ENCODE measurements at places on chromosomes 6 and 20. TPM values are rescaled to one million over a fixed set of nuclear protein-coding genes. Genes with fewer than 3 reads are reported as not detected.
A peak's percentile ranks its signal among the peaks of the same experiment; 100 is the strongest.

- peaks cover 3% of the 10 kb centered on the region for H3K27me3 ChIP-seq
- H3K4me1 ChIP-seq = no peaks in the 10 kb centered on the region
- no peak for DNase-seq
- no peak overlapping the region for H3K27ac ChIP-seq
These were observed 266.3 kb downstream of the ERMARD start for GRCh38 chr6:170017603-170018320.

The KHDRBS2 gene
- total RNA-seq = 19.7 TPM

DNA sequence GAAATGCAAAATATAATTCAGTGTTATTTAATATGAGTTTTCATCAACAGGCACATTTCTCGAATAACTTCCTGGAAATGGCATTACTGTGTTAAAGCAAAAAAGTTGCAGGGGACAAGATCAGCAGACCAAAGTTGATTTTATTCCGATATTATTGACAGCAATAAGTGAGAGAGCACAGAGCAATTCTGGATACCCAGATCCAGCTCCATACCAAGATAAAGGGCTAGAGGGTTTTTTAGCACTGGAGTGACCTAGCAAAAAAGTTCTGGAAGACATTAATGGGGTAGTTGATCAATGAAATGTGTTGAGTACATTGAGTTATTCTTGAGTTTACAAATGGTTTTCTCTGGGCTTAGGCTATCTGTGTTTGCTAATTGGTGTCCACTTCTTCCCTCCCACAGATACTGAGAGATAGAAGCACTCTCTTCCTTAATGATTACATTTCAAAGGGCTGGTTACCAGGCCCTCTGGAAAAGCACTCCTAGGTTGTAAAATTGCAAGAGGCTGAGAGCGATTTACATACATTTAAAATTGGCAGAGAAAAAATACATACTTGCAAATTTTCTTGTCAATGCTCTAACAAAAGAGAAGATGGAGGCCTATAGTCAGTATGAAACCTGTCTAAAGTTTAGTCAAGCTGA, 47.0 kb upstream of the MANEA start:
- no peak for DNase-seq
- no peak overlapping the region for H3K4me3 ChIP-seq
- no peaks in the 10 kb centered on the region for H3K27me3 ChIP-seq
- peaks cover 26% of the 10 kb centered on the region for H3K4me1 ChIP-seq
- peaks cover 1% of the 10 kb centered on the region for H3K36me3 ChIP-seq

The PXT1 gene
- total RNA-seq = not detected

DNA sequence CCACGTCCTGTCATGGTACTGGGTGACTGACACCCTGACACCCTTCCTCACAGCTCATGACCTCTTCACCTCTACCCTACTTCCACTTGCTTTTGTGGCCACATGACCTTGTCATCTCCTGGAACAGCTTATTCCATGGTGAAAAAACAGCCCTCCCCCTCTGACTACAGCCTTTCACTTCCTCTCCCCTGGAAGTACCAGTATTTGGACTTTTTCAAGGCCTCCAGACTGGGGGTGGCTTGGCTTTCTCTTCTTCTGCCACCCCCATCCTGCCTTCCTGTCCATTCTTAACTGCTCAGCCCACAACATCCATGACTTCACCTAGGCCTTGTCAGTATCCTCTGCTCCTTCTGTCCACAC, 168.4 kb downstream of the CARMIL1 start:
- H3K4me3 ChIP-seq = no peak overlapping the region
- H3K27me3 ChIP-seq = peaks cover 2% of the 10 kb centered on the region
- no peaks in the 10 kb centered on the region for H3K36me3 ChIP-seq
- DNase-seq = no peak
- no peak overlapping the region for H3K27ac ChIP-seq
- peaks cover 19% of the 10 kb centered on the region for H3K4me1 ChIP-seq

- peaks cover 11% of the 10 kb centered on the region for H3K27me3 ChIP-seq
- peak overlapping the region; percentile 34 for H3K27ac ChIP-seq
- H3K36me3 ChIP-seq = no peaks in the 10 kb centered on the region
- no peak for DNase-seq
These were observed 19.0 kb upstream of the TLDC2 start for GRCh38 chr20:36856691-36857635.

- no peak overlapping the region for H3K4me3 ChIP-seq
- H3K4me1 ChIP-seq = no peaks in the 10 kb centered on the region
- H3K36me3 ChIP-seq = no peaks in the 10 kb centered on the region
- H3K27me3 ChIP-seq = no peaks in the 10 kb centered on the region
These were observed 481.2 kb downstream of the HAO1 start for GRCh38 chr20:7459083-7459482.

DNA sequence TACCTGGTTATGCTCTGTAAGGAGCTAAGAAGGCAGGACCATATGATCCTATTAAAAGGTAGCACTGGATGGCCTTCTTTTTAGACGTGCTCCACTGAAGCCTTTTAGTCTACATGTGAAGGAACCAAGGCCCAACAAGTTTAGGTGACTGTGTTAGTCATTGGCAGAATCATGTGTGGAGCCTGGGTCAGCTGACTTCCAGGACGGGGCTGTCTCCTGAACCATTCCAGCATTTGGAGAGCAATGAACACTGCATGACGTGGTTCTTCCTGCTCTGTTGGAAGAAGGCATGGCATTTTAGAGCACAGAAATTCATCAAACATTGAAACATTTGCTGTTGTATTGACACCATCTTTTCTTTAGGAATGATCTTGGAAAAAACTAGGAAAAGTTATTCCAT, 87.8 kb upstream of the TIAM2 start:
- peaks cover 6% of the 10 kb centered on the region for H3K27me3 ChIP-seq
- DNase-seq = no peak
- H3K4me3 ChIP-seq = no peak overlapping the region

- H3K27me3 ChIP-seq = no peaks in the 10 kb centered on the region
- no peaks in the 10 kb centered on the region for H3K4me1 ChIP-seq
- H3K4me3 ChIP-seq = no peak overlapping the region
- H3K36me3 ChIP-seq = no peaks in the 10 kb centered on the region
These were observed 9.7 kb upstream of the CEP43 start for GRCh38 chr6:166989427-166990032.

- DNase-seq = no peak
- H3K27me3 ChIP-seq = peaks cover 4% of the 10 kb centered on the region
- H3K4me1 ChIP-seq = peaks cover 27% of the 10 kb centered on the region
- H3K27ac ChIP-seq = peak overlapping the region; percentile 16
- H3K4me3 ChIP-seq = no peak overlapping the region
- peaks cover 9% of the 10 kb centered on the region for H3K36me3 ChIP-seq
These were observed 50.0 kb downstream of the GJA10 start for GRCh38 chr6:89944181-89944755.

- no peaks in the 10 kb centered on the region for H3K36me3 ChIP-seq
- no peaks in the 10 kb centered on the region for H3K4me1 ChIP-seq
- H3K27ac ChIP-seq = no peak overlapping the region
- no peak for DNase-seq
- peaks cover 2% of the 10 kb centered on the region for H3K27me3 ChIP-seq
These were observed 61.4 kb downstream of the WDR27 start for GRCh38 chr6:169640351-169640852.

Measured in glutamatergic neuron (in vitro differentiated cells).